ENCODE measurements at places on chromosomes 1 and 21. TPM values are rescaled to one million over a fixed set of nuclear protein-coding genes. Genes with fewer than 3 reads are reported as not detected.

PEX19 gene
- 40.6 TPM for polyA plus RNA-seq

GRCh38 chr1:17561561-17561985, 22.1 kb downstream of the ARHGEF10L start:
- H3K27me3 ChIP-seq = no peaks in the 10 kb centered on the region
- no peak overlapping the region for H3K4me3 ChIP-seq
- DNase-seq = no peak
- H3K4me1 ChIP-seq = peaks cover 11% of the 10 kb centered on the region

DNA sequence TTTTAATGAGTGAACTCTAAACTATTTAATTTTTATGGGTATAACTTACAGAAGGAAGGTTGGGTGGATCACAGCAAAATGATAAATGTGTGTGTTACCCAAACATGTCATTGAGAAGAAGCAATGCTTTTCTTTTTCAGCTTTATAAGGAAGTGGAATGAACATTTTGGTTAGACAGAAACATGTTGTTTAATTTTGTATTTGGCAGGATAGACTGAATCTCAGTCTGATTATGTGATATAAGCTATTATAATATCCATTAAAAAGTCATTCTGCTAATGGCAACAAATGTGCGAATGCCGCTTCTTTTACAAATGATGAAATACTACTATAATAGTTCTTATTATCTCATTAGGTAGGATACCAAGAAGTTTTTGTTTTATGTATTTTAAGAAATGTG, 281.9 kb upstream of the ZRANB2 start:
- H3K4me1 ChIP-seq = no peaks in the 10 kb centered on the region
- H3K4me3 ChIP-seq = no peak overlapping the region
- no peak overlapping the region for H3K27ac ChIP-seq
- no peak for DNase-seq
- no peaks in the 10 kb centered on the region for H3K27me3 ChIP-seq

IGSF5 gene
- polyA plus RNA-seq = not detected

DNA sequence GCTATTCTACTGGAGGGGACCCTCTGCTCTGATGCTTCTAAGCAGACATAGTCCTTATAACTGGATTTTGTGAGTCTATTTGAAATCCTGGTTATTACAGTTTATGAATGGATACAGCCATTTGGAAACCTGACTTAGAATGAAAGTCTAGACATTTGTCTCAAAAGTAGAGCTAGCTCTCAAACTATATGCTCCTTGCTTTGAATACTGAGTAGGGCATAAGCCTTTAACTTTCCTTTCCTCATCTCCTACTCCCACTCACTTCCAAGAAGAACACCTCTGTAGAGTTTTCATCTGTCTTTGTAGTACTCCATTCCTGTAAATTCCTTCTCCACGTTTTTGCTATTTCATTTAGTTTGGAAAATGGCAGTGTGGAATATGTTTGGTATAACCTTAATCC, 9.0 kb upstream of the ARID1A start:
- H3K27ac ChIP-seq = no peak overlapping the region
- no peak overlapping the region for H3K4me3 ChIP-seq
- H3K36me3 ChIP-seq = no peaks in the 10 kb centered on the region

ANGPTL7 gene
- not detected for polyA plus RNA-seq

KCNC4 gene
- polyA plus RNA-seq = 2.2 TPM
